8988T (cell line): ENCODE measurements at places on chromosomes 11 and 22.

- no peak for DNase-seq
These were observed 63.7 kb downstream of the PPP6R3 start for GRCh38 chr11:68524213-68524612.

DNA sequence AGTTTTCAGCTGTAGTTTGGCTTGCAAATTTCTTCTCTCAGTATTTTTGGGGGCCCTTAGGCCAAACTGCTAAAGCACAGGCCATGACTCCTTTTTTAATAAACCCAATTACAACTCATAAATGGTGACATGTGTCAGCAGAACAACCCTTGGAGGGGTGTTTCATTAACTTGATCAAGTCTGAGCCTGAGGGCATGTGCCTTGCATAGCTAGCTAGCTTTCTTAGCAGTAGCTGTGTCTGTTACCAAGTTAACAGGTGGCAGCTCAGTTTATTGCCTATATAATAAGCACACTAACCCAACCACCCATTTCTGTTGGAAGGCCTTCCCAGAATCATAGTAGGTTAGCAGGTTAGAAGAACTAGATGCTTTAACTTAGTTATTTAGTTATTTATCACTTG is 950.3 kb upstream of the CCDC90B start:
- no peak for DNase-seq

GRCh38 chr11:107848345-107848744 is 10.2 kb downstream of the SLC35F2 start:
- no peak for DNase-seq

GRCh38 chr11:64870893-64871466 is 7.4 kb downstream of the EHD1 start:
- no peak for DNase-seq

DNA sequence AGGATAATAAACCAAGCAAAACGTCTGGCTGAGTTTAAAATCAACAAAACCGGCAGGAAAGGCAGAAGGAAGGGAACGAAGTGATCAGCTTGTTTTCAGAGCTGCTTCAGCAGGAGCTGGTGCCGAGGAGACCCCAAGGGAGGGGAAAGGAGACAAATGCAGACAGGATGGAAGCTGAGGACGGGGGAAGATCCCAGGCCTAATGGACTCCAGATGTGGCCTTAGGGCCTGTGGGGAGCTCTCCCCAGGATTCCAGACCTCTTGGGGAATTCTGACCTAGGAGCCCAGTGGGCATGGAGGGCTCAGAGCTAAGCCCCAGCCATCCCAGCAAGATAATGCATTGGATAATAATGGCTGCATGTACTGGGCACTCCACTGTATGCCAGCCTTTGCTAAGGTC is 211.4 kb upstream of the NARS2 start:
- no peak for DNase-seq

- DNase-seq: no peak
These were observed 13.5 kb upstream of the SIGIRR start for GRCh38 chr11:428295-428694.

GRCh38 chr11:110808248-110808647 is 96.0 kb upstream of the ARHGAP20 start:
- DNase-seq: no peak

DNA sequence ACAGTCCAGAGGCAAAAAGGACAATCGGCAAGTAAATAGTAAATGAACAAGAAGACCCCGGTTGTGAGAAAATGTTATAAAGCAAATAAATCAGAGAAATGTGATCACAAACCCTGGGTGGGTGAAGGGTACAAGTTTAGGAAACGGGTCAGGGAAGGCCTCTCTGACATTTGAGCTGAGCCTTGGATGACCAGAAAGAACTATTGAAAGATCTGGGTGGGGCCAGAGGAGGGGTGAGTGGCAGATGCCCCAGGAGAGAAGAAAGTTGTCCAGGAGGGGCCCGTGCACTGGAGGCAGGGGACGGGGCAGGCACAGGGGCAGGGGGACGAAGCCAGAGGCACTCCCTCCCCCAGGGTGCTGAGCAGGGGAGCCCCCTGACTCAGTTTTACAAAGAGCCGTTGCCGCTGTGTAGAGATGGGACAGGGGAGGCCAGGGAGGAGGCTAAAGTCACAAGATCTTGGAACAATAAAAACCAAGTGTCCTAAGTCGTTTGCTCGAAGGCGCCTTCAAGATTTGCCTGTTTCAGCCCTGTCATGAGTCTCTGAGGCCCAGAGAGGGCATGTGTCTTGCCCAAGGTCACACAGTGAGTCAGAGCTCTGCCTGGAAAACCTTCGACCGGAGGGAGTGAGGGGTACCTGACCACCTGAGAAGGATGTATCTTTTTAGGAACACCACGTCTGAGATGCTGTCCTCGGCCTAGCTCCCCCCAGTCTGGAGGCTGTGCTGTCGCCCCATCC is 10.8 kb upstream of the PDGFB start:
- no peak for DNase-seq

DNA sequence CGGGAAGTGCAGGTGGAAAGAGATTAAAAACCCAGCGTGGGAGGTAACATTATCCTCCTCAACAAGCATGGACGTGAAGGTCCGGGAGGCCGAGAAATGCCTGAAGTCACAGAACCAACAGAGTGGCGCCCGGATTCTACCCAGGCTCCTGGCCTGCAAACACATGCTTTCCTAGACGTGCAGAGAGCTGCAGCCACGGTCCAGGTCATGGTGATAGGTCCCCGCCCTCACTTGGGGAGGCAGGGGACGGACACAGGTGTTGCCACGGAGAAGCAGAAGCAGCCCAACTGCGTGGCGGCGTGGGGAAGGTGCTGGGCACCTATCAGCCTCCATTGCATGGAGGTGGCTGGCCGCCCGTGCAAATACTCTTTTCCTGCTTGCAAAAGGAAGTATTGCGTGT is 148.8 kb downstream of the MPPED1 start:
- no peak for DNase-seq

GRCh38 chr11:105458071-105458470 is 151.8 kb upstream of the GRIA4 start:
- no peak for DNase-seq

DNA sequence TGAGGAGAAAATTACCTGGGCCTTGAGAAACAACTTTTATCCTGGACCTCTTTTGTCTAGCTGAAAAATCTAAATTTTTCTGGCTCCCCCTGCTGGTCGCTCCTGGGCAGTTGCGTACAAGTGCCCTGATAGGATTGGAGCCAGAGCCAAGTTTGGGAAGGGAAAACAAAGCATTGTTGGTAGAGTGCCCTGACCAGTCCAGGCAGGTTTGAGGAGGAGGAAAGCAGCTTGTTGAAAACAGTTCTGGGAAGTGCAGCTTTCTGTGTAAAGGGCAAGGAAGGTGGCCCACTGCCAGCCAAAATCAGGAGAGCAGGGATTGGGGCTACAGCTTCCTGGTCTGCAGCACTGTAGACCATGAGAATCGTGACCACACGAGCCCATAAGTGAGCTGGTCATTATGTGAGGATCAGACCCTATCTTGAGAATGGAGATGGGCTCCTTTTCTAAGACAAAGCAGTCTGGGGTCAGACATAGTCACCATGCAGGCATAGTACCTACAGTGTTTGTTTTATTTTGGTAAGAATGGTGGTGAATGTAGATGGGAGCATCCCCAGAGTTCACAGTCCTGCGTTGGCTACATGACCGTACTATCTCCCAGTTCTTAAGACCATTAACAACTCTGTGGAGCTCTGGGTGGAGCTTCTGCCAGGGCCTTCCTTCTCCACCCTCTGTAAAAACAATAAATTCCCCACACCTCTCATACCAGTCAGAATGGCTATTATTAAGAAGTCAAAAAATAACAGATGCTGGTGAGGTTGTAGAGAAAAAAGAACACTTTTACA is 21.3 kb upstream of the PIK3IP1 start:
- no peak for DNase-seq

- DNase-seq: no peak
These were observed 4.0 kb downstream of the ANKRD13D start for GRCh38 chr11:67293090-67293489.

- no peak for DNase-seq
These were observed 148.8 kb downstream of the FEZ1 start for GRCh38 chr11:125347261-125347585.

DNA sequence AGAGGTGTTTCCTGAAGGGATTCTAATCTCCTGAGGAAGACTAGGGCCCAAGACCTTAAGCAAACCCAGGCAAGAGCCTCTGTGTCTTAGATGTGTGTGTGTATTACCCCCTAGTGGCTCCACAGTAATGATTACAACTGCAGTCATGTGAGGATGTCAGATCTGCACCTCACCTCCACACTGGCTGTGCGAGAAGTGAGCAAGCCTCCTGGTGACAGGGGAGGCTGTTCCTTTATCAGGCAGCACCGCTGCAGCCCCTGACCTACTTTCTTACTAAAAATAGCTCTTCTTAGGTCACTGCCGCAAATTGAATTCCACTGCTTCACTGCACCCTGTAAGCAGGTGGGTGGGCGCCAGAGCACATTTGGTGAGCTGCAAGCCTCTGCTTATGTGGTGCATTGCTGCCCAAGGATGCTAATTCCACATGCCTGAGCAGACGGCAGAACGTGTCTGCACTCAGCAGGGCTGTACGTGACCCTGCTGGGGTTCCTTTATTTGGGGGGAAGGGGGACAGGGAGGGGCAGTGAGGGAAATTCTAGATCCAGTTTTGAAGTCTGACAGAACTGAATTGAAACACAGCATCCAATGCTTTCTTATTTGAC is 112.4 kb downstream of the KCNC1 start:
- DNase-seq: no peak

DNA sequence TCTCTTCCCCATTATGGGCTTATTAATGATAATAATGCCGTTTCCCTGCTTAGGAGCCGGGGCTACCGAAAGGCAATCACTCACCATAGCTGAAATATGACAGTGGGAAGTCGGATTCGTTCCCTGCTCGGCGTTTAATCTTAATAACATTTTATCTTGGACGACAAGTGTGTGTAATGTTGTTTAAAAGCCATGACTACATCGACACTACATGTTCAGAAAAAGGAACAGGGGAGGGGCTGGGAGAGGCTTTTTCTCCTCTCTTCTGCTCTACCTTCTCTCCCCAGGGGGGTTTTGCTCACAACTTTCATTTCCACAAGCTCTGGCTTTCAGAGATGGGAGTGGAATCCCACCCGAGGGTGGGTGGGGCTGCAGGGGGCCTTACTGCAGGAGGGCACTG is 105.5 kb downstream of the DSCAML1 start:
- DNase-seq: no peak

GRCh38 chr22:45254789-45255278 is 14.1 kb upstream of the KIAA0930 start:
- DNase-seq: no peak

DNA sequence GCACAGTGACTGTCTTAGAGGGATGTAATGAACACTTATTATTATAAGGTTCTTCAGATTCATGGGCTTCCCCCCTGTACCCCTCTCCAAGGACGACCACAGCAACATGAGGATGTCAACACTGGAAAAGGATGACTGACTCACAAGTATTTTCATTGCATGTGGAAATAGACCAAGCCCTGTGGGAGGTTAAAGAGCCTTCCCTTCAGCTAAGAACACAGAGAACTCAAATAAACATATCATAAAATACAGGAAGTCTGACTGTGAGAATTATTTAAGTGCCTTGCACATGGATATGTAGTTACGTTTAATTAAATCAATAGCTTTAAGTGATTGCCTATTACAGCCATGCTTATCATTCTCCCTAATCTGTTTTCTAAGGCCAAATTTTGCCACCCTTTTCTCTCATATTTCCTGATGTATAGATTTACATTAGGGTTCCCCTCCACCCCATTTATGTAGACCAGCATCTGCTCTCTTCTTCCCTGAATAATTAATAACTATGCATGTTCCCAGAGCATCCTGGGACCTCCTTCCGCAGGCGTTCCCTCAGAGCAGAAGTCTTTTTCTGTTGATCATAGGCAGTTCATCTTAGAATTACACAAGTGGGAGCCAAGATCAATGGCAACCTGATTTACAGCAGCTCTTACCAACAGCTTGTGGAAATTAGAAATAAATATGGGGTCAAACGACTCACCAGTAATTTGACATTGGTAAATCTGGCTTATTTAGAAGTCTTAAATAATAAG is 226.9 kb downstream of the OPCML start:
- no peak for DNase-seq

- no peak for DNase-seq
These were observed 29.0 kb downstream of the FBLN1 start for GRCh38 chr22:45531441-45532234.

DNA sequence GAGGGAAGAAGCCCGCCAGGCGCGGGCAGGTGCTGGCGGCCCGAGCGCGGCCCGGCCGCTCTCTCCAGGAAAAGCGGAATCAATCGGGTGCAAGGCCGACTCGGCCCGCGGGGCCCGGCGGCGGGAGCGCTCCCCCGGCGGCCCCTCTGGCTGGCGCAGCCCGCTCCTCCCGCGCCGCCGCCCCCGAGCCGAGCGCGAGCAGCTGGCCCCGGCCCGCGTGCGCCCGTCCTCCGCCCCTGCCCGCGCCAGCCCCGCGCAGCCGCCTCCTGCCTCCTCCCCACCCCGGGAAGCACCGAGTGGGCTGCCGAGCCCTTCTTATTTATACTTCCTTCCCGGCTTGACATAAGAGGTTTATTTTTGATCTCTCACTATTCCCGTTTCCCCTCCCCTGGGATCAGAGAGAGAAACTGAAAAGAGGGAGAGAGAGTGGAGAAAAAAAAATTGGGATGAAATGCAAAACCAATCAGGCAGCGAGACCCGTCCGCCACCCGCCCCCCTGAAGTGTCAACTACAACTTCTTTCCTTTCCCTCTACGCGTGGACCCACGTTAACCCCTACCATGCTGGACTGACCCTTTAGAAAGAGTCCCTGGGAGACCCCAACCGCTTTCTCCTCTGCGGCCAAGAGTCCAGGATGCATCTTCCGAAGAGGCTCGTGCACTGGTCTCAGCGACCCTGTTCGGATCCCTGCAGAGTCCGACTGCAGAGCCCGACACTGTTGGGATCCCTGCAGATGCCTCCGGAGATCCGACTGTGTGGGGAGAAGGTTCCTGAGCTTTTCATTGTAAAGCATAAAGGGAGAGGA is at the start of gene ADAMTS8:
ADAMTS8 (minus strand) TSS at position 294 of the 804 bp plus-strand sequence. CDS start 323 bp downstream, outside the sequence.
- no peak for DNase-seq

GRCh38 chr11:56843816-56844215 is 95.3 kb upstream of the OR9G4 start:
- no peak for DNase-seq

DNA sequence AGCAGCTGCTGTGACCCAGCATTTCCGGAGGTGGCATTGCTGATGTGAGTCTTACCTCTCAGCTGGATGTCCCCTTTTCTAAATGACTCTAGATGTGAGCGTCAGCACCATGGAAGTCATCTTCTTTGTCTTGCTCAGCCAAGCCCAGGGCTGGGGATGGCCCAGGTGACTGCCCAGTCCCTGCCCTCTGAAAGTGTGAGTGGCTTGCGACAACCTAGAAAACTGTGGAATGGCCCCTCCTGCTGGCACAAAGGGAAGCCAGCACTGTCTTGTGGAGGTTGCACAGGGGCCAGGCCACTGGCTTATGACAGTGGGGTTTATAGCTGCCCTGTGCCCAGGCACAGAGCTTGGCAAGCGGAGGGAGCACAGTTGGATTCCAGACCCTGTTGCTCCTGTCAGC is 6.2 kb downstream of the TUB start:
- DNase-seq: no peak

- no peak for DNase-seq
These were observed 1.1 kb downstream of the SPINDOC start for GRCh38 chr11:63814383-63814736.
